ENCODE measurements at places on chromosomes 7 and 10.
A peak's percentile ranks its signal among the peaks of the same experiment; 100 is the strongest.

- DNase-seq, result peak; percentile 67
These were observed 712 bp downstream of the ITPRIP start for GRCh38 chr10:104337521-104337984.

DNA sequence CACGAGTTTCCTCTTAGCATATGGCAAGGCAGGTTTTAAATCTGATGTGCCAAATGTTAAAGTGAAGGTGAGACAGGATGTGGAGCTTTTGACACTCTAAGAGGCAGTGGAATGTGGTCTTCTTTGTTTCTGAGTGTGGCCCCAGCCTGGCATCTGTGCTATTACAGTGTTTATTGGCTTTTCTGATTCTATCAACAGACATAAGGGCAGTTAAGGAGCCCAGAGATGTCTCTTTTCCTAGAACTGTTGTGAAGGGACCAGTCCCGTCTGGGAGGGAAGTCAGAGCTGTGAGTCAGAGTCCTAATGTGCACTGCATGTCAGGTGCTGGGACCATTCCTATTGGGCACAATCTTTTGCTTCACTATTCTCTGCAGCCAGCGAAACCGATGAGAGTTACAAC, 32.5 kb downstream of the TRUB1 start:
- no peak for DNase-seq

DNA sequence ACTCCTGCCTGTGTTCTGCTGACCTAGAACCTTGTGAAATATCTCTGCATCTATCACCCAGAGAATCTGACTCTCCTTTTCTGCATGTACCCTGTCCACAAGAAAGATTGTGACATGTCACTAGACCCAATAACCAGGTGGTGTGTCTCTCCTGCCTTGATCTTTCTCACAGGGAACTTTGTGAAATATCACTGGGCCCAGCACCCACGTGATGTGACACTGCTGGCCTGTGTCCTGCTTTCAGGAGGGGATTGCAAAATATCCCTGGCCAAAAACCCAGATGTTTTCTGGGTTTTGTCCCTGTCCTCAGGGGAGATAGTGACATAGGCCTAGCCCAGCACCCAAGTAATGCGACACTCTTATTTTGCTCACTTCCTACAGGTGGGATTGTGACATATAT, 10.1 kb upstream of the ZNF107 start:
- no peak for DNase-seq

GRCh38 chr7:21690705-21691104, 147.9 kb downstream of the DNAH11 start:
- no peak for DNase-seq

All from Kasumi-1 (cell line).